ENCODE measurements at places on chromosomes 12 and 14.

- DNase-seq, result no peak
Observed at GRCh38 chr14:69657950-69658355, 46.6 kb downstream of the SUSD6 start.

DNA sequence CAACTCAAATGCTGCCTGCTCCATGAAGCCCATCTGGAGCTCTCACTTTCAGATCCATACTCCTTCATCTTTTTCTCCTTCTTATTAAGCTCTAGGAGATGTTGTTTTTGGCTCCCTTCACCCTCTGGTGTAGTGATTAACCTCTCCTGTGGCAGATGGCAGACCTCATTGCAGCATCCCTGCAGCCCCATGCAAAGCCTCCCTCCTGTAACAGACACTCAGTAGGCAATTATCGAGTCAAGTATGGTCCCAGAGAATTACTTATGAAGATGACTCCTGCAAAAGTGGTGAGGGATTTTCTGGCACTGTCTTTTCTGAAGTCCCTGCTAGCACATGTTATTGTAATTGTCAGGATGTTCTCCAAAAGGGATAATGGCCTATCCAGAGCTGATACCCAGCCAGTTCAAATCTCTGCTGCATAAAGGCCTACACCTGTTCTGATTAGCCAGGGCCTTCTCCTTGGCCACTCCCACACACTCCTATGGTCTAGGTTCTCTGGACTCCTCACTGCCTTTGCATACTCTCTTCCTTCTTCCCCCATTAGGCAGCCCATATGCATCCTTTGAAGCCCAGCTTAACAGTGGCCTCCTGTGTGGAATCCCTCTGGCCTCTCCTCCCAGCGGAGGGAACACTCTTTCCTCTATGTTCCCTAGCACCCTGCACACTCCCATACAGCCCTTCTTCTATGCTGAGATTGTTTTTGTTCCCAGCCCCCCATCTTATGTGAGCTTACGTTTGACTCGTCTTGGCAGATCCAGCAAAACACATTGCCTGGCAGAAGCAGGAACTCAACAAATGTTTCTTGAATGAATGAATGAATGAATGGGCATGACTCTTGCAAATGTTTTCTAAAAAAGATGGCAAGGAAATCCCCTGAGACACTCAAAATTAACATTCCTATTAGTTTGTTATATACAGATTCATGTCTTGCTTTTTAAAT lies 43.9 kb upstream of the MDM1 start:
- no peak for DNase-seq

DNA sequence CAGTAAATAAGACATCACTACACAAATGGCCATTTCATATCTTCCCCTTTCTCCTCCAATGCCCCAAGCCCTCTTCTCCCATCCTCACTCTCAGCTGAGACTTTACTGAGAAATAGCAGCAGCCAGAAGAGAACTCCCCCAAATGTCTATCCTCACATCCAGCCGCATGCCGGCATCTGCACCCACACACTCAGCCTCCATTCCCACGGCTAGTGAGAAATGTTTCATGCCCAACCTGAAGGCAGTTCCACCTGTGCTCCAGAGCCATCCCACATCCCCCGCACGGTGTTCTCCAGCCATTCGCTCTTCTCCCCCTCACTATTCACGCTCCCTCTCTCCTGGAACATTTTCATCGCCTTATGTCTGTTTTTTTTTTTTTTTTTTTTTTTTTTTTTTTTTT lies 208.7 kb upstream of the DIO3 start:
- no peak for DNase-seq

DNA sequence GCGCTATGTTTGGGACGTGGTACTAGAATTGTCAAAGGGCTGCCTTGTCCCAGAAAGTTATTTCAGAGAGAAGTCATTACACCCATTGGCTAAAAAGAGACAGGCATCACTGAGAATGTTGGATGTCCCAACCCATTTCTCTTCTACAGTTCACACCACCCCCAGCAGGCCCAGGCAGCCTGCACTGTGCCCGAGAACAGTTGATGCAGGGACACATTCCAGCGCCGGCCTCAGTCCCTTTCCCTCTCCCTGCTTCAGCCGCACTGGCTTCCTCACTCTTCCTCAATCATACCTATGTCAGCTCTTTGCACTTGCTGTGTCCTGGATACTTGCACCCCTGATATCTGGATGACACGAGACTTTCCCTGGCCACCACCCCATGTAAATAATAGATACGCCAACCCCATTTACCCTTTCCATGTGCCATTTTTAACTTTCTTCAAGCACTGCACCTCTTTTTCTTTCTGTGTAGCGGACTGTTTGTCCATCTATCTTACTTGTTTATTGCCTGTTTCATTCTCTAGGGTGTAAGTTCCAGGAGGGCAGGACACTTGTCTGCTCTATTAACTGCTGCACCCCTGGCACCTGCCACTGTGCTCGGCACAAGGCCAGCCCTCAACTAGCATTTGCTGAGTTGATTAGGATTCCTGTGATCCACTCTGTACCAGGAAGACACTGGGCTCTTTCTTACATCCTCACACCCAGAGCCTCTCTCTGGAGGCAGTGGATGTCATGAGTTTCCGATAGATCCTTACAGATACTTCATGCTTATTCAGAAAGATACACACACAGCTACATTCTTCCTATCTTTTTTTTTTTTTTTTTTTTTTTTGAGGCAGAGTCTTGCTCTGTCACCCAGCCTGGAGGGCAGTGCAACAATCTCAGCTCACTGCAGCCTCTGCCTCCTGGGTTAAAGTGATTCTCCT lies 76.6 kb upstream of the CEP83 start:
- no peak for DNase-seq

DNA sequence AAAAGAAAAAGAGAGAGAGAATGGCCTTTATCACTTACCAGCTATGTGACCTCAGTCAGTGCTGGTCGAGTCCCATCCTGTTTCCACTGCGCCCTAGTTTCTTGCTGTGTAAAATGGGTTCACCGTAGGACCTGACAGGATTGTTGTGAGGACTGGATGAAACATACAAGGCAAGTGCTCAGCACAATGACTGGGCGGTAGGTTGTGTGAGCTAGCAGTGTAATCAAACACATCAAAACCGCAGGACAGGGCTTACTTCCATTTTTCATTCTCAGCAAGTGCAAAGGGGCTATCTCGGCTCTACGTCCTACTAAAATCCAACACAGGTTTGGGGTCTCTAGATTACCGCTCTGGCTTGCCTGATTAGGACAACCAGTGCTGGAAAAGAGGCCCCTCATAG lies 36.4 kb upstream of the ATXN2 start:
- DNase-seq, result no peak

- DNase-seq, result no peak
Observed at GRCh38 chr12:2484141-2484776, 310.5 kb upstream of the FKBP4 start.

- no peak for DNase-seq
Observed at GRCh38 chr14:28879573-28879996, 113.0 kb downstream of the FOXG1 start.

- DNase-seq, result no peak
Observed at GRCh38 chr12:110937104-110937641, 16.8 kb upstream of the MYL2 start.

DNA sequence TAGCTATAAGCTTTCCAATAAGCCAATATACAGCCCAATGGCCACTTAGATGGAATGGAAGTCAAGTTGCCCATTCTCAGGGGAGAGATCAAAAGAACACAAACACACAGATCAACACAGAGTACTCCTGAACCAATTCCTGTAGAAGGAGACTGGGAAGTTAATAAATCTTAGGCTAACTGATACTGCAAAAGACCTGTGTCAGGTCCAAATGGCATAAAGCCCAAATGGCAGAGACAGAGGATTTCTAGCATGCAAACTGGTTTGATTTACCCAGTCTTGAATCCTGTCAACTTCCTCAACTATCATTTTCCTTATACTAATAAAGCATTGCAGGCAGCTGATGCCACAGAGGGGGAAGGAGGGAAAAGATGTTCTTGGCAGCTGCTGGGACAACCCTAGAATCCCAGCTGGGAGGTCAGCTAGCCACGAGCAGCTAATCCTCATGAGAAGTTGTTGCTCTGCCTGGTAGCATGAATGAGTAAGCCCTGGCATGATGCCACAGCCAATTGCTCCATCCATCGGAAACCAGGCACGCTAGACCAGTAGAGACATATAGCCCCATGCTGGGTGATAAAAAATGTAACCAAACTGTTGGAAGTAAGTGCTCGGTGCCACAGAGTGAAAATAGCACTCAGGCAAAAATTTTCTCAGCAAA lies 26.2 kb downstream of the ANG start:
- no peak for DNase-seq

GRCh38 chr12:52555577-52555976 lies 2.6 kb upstream of the KRT71 start:
- no peak for DNase-seq

DNA sequence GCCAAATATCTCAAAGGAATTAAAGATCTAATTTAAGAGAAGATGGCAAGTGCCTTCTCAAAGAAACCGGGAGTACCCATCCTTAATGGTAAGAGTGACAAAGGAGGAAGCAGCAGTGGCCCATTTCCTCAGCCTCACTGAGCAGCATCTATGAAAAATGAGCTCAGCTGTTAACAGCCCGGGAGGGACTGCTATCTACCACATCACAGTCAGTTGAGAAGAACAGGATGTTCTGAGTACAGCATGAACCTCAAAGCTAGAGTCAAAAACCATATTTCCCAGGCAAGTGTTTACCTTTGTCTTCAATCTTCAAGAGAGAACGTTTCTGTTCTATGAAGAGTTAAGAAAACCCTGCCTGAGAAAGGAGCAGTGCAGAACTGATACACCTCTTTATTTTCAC lies 115.0 kb downstream of the BTG1 start:
- no peak for DNase-seq

DNA sequence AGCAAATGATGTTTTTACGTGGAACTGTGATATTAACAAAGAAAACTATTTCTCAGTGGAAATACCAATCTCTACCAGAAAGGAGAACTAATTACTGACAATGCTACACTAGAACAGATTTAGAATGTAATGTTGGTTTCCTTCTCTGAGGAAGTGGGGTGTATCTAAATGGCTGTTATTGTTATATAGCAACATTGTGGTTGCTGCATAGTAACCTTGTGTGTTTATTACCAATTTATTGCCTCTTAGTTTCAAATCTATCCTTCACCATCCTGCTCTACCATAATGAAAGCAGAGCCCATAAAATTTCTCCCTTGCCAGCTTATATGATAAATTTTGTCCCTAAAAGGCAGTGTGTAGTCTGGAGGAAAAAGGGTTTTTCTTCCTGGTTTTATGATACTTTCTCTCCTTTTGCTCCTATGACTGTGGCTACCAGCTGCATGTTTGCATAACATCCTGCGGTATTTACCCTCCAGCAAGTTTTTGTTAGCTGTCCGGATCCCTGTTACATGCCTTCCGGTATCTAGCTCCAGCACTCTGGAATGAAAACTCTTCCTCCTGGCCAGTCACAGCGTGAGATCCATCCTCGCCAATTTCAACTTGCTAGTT lies 5.7 kb upstream of the KLRK1 start:
- DNase-seq, result peak; percentile 47

- no peak for DNase-seq
Observed at GRCh38 chr12:59240048-59240447, 319.7 kb upstream of the LRIG3 start.

DNA sequence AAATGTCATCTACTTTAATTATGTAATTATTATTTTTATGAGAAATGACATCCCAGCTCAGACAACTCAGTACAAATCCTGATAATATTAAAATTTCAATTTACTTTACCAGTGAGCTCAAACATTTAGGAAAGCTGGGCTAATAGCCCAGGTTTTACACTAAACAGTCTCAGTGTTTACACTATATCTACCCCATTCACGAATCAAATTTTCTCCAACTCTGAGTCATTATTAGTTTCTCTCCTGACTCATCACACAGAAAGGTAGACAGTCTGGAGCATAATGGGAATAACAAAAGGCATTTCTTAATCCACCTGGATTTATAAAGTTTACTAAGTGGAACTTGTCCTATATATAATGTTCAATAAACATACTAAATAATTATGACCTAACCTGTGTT lies 5.7 kb downstream of the PAWR start:
- DNase-seq, result no peak

GRCh38 chr12:1582709-1583050 lies 11.7 kb downstream of the FBXL14 start:
- DNase-seq, result no peak

- no peak for DNase-seq
Observed at GRCh38 chr12:128818065-128819022, 5.4 kb downstream of the SLC15A4 start.

DNA sequence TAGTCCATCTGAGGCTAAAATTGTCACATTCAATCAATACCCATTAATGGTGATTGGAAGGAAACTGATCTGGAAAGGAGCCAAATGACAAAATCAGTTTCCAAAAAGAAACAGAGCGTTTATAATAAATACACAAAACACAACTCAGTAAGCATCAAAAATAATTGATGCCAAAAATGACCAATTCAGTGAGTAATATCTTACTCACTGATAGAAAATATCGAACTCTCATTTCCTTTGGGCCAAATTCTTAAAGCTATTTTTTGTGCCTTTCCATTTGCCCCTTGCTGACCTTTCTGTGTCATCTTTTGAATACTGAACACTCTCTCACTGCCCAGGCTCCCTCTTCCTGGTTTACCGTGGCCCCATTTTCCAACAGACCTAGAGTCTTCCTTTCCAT lies 22.5 kb upstream of the ATP2B1 start:
- DNase-seq, result no peak

GRCh38 chr12:20508359-20508758 lies 140.0 kb downstream of the PDE3A start:
- DNase-seq, result no peak

DNA sequence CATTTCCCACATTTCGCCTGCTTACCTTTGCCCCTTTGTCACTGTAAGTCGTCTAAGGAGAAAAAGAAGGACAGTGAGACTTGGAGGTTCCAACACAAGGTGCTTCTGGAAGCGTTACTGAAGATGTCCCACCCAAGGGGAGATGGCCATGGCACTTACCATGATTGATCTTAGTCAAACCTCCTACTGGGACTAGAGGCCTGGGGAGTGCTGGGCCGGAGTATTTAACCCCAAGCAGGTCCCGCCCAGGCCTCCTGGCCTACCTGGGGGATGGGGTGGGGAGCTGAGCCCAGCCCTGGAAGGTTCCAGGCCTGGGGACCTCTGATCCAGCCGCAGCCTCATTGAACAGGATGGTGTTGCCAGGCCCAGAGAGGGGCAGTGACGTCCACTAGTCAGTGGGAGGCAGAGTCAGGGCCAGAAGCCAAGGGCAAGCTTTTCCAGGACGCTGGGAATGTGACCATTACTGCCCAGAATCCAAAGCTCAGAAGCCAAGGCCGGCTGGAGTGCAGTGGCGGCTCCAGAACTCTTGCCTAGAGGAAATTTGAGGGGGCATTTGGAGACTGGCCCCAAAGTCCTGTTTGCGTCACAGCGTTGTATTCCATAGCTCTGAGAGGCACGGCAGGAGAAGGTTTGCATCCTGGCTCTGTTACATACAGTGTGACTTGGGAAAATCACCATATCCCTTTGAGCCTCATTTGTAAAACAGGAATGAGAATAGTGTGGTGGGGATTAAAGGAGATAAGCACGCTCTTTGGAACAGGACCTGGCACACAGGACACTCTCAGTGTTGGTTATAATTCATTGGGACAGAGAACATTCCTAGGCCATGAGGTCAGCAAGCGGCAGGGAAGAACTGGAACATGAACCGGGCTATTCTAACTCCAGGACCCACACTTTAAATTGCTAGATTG lies at the start of gene HPD:
TSS of gene HPD (minus strand) at position 198 of the 911 bp plus-strand sequence. CDS start at position 162, 36 bp downstream.
- no peak for DNase-seq

- no peak for DNase-seq
Observed at GRCh38 chr14:22627506-22628263, 16.5 kb downstream of the OR6J1 start.
